Stimulated activated CD4-positive, alpha-beta T cell treated with anti-CD3 and anti-CD28 coated beads, Interleukin-1b, Interleukin-23, amount 100 ng/mL, for 1 hour (primary cell): ENCODE measurements at places on chromosomes 2 and 18.

DNA sequence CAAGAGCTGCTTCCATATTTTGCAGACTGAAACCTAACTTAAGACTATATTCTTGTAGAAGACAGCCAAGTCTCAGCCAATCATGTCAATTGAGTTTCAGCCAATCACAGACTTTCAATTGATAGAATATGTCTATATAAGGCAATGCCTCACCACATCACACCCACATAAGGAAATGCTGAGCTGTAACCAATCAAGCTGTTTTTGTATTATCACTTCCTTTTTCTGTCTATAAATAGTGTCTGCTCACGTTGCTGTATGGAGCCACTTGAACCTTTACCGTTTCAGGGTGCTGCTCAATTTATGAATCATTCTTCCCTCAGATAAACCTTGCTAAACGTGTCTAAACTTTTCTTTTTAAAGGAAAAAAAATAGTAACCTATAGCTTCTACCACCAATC lies 1554.4 kb upstream of the LRRTM1 start:
- DNase-seq: no peak

DNA sequence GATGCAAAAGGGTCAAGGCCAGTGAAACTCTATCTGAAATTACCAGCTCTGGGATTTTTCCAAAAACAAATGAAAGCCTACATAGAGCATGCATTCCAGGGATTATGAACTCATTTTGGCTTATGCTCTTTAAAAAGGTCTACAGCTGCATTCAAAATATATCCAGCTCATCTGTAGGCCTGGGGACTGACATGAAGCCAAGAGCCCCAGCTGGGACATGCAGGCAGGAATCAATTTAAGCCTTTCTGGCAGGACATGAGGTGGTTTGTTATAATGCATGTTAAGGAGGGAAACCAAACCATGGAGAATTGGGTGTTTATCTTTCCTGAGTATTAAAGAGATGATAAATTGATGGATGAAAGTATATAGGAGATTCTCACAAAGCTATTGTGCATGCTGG lies 164.5 kb downstream of the RBM43 start:
- DNase-seq: no peak

GRCh38 chr2:105843476-105844374 lies 99.0 kb downstream of the NCK2 start:
- no peak for DNase-seq

DNA sequence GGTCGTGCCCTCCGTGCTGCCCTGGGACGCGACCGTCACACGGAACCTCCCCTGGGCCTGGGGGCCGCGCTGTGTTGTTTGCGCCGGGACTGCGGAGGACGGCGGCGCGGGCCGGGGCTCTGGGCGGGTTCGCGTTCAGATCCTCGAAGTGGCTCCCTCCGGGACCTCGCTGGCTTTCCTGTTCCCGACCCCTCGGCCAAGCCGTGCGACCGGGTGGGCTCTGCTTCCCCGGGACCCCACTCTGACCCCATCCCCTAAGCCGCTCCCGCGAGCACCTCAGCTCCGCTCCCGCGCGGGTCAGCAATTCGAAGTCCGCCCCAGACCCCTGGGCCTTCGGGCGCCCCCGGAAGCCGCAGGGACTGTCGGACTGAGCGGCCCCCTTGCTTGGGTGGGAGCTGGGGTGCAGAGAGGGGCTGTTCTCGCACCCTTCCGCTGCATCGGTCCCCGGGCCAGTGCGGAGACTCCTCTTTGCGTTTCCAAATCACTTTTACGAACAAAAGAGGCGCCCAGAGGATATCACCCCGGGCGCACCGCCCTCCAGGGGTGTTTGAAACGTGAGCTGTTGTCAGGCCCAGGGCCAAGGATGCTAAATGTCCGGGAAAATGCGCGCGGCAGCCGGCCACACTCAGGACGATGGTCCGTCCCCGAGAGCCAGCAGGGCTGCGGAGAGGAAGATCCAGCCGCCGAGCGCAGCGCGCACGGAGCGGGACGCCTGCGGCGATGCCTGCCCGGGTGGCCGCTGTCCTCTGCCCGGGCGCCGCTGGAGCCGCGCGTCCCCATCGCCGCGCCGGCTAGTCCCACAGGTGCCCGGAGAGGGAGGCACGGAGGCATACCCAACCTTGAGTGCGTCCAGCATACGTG lies 73.5 kb downstream of the ZCCHC2 start:
- DNase-seq: no peak

DNA sequence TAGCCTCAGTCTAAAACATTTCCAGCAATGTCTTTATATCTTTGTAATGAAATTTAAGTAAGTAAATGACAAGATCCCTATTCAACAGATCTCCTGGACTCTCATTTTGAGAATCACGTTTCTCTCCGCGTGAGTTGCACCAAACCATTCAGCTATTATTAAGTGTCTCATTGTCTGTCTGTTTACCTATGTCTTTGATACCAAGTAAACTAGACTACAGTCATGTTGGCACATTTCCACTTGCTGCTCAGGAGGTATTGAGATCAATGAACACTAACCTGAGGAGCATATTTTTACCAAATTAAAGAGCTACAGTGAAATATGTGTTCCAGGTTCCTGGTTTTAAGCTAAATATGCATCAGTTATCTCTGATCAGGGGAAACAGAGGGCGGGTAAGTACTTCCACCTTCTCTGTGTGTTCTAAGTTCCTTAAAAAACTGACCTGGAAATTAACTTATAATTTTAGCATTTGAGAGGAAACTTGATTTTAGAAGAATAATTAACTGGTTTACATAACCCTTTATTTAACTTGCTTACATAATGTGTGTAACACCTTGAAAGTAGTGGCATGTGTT lies 125.8 kb downstream of the OSBPL6 start:
- DNase-seq: no peak

GRCh38 chr18:25279133-25279532 lies 72.8 kb downstream of the ZNF521 start:
- no peak for DNase-seq

- DNase-seq: no peak
Measured at GRCh38 chr2:177545981-177546585, 153.5 kb downstream of the AGPS start.

DNA sequence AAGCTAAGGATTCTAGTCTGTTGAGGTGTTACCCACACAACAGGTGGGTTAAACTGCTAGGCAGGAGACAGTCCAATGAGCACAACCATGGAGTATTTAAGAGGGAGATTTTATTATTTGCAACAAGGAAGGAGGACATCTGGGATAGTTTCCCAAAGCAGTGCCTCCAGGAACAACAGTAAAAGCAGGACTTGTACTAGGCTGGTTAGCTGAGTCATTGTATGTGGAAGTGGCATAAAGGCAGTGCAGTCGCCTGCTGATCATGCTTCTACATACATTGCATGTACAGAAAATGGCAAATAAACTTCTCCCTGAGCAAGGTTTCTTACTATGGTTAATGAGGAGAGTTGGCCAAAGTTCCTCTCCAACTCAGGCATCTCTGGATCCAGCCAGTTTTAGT lies 46.1 kb upstream of the CYTIP start:
- no peak for DNase-seq
